AG08395 (cell line): ENCODE measurements at places on chromosomes 6 and 20.

- DNase-seq = no peak
These were observed 32.9 kb downstream of the HIVEP2 start for GRCh38 chr6:142912125-142912524.

DNA sequence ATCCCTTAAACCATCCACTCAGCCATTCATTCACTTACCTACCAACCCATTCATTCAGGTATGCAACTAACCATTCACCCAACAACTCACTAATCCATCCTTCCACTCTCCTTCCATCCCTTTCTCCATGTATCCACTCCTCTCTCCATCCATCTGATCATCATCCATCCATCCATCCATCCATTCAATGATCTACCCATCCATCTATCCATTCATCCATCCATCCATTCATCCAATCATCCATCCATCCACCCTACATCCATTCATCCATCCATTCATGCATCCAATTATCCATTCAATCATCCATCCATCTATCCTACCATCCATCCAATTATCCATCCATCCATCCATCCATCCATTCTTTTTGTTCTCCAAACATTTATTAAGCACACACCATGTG, 13.8 kb upstream of the BCAS1 start:
- no peak for DNase-seq

DNA sequence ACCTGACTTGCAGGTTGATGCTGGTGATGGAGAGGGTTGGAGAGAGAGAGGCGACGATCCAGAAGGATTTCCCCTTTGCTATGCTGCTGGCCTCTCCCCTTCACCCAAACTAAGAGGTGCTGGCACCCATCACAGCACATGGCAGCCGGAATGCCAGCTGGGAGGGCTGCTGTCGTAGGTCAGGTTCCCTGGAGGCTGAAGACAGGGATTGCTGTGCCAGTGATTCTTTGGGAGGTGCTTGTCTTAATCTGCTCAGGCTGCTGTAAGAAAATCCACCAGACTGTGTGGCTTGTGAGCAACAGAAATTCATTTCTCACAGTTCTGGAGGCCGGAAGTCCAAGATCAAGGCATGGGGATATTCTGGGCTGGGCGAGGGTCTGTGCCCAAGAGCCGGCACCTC, 4.4 kb upstream of the ARFGAP1 start:
- DNase-seq = no peak

DNA sequence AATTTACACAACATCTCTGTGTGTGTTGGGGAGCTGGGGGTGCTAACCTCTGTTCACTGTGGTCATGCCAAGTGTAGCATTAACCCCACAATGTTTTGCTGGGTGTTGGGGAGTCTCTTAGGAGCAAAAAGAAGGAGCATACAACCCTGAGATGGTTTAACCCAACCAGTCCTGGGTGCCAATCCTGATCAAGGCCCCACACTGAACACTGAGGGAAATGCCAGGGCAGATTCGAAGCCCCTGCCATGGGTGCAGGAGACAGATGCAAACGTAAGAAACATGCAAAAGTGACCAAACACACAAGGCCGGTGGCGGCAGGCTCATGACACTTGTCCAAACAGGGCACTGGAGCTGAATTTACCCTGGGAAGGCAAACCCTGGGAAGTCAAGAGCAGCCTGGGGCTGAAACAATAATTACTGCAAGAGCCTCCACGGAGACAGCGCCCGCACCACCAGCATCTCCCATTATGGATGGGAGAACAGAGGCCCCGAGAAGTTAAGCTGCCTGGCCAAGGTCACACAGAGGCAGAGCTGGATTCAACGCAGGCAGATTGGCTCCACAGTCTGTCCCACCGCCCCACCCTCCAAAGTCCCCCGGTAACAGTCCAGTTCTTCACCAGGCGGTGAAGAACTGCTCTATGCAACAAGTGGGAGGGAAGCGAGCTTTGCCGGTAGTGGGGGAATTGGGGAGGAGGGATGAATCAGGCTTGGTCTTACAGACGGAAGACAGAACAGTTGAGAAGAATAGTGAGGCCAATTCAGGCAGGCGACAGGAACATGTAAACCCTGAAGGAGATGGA, 8.5 kb downstream of the ACSS1 start:
- DNase-seq = no peak

GRCh38 chr6:905556-905955, 212.6 kb upstream of the EXOC2 start:
- no peak for DNase-seq

- DNase-seq = no peak
These were observed 9.8 kb downstream of the FOXA2 start for GRCh38 chr20:22574545-22575086.

DNA sequence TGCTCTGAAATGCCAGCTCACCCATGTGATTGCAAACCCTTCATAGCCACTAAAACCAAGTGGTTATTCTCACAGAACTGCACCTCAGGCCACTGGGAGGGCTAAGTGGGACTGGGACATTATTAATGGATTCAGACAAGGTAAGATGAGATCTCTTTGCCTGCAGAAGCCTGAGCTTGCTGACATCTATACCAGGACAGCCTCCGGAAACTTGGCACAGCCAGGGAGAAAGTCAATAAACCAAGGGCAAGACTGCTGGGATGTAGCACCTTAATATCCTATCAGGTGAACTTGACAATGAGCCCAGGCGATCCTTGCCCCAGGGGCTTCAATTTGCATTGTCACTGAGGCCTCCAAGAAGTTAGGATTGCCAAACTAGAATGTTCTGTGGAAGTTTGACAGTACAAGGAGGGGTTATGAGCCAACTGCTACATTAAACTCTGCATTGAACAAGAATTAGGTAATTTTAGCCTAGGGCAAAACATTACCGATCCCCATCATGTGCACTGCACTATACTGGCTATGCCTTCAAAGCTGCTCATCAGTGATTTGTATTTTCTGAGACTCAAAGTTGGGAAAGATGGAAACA, 60.1 kb upstream of the RALGAPA2 start:
- no peak for DNase-seq

DNA sequence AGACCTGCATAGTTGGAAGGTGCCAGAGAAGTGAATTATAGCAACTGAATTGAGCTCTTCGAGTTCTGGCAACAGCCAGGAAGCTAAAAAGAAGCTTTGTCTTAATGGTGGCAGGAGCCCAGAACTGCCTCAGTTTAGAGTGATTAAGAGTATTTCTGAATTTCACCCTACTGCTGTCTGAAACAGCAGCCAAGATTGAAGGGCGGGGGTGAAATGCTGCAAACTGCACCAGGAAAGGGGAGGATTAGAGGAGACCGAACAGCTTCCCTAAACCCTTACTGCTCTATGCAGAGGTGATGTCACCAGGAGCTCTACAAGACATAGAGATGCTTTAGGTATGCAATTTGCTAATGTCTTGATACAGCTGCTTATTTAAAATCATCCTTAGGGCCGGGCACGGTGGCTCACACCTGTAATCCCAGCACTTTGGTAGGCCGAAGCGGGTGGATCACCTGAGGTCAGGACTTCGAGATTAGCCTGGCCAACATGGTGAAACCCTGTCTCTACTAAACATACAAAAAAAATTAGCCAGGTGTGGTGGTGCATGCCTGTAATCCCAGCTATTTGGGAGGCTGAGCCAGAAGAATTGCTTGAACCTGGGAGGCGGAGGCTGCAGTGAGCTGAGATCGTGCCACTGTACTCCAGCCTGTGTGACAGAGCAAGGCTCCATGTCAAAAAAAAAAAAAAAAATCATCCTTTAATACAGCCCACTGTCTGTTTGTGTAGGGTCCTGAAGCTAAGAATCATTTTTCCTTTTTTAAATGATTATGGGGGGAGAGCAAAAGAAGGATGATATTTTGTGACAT, 91.7 kb upstream of the IYD start:
- no peak for DNase-seq

- DNase-seq = peak; percentile 59
These were observed 1.9 kb downstream of the ID1 start for GRCh38 chr20:31606804-31607639.

- DNase-seq = no peak
These were observed 11.6 kb downstream of the TP53RK start for GRCh38 chr20:46677608-46678007.

DNA sequence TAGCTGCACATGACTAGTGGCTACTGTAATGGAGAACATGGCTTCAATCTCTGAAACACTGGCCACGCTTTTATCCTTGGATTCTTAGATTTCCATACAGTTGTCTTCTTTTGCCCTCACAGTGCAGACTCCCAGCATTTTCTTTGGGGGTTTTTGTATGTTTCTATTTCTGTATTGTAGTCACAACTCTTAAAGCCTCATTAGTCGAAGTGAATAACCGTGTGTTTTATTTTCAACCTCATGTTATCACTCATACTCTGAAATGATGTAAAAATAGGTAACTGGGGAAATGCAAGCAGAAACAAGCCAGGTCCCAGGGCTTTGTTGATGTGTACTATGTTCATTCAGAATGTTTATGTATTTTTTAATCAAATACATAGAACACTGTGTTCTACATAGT, 162.9 kb downstream of the JARID2 start:
- DNase-seq = no peak

DNA sequence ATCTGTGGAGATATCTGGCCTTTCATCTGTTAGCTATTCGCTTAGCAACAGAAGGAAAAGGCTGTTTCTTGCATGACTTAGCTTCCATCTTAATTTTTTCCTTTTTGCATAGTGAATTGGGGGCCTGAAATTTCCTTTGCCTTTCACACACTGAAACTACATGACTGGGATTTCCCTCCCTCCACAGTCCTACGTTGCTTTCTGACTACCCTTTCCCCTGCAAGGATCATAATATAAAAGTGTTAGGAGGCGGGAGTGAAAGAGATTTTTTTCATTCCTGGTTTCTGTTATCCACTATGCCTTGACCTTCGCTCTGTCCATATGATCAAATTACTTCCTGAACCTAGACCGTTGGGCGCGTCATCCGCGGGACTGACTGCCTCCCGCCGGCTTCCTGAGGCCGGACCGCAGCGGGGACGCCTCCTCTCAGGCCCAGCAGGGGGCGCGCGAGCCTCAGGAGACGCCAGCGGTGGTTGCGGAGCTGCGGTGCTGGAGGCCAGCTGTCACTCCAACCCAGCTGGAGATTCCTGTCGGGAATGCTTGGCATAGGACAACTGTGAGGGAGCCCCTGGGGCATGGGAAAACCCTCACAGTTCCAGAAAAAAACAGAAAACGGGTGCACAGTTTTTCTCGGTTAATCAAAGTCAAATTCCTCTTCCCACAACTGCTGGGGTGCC, 55.6 kb downstream of the MEP1A start:
- peak; percentile 75 for DNase-seq

DNA sequence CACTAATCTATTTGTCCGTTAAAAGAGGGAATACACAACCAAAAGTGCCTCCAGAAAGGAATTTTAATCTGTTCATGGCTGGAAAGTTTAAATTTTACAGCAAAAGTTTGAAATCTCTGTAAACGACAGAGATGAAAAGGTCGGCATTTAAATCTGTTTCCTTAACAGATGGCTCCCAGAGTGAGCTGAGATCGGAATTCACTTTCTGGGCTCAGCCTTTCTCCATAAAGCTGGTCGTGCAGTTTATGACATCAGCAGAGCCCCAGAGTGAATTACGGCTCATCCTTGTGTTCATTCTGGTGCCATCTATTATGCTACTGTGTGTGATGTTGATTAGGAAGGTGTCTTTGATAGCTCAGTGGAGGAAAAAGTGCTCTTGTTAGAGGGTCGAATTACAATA, 117.6 kb upstream of the ZFP64 start:
- no peak for DNase-seq

DNA sequence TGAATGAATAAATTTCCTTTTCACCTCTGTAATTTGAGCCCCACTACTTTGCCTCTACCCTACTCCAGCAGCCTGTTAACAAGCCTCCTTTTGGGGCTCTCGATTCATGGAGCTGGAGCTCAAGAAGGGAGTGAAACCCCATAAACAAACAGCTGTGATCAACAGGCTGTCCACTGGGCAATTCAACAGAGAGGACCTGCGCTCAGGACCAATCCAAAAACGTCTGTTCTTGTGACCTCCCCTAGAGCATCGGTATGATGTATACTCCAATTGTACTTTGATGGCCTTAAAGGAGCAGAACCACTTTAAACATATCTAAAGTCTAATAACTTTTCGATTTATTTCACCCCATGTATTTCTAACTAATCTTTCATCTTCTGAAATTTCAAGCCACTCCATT, 37.4 kb downstream of the HIVEP2 start:
- no peak for DNase-seq

DNA sequence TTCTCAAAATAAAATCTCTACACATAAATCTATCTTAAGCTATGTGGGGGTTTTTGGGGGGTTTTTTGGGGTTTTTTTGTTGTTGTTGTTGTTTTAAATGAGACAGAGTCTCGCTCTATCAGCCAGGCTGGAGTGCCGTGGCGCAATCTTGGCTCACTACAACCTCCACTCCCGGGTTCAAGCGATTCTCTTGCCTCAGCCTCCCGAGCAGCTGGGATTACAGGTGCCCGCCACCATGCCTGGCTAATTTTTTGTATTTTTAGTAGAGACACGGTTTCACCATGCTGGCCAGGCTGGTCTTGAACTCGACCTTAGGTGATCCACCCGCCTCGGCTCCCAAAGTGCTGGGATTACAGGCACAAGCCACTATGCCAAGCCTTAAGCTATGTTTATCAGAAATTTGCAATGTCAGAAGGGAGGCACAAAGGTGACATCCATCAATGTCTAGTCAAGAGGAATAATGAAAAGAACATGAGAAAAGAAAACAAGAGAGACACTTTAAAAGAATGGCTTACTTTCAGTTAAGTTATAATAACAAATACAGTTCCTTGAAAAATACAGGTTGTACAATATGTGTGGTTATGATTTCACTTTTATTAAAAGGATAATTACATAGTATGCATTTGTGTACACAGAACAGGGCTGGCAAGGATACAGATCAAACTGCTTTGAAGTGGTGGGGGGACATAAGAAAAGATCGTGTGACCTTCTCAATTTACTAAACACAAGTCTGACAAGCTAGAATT, 28.6 kb downstream of the SLC23A2 start:
- no peak for DNase-seq

- DNase-seq = no peak
These were observed 268.2 kb downstream of the SYNE1 start for GRCh38 chr6:152368751-152369624.

DNA sequence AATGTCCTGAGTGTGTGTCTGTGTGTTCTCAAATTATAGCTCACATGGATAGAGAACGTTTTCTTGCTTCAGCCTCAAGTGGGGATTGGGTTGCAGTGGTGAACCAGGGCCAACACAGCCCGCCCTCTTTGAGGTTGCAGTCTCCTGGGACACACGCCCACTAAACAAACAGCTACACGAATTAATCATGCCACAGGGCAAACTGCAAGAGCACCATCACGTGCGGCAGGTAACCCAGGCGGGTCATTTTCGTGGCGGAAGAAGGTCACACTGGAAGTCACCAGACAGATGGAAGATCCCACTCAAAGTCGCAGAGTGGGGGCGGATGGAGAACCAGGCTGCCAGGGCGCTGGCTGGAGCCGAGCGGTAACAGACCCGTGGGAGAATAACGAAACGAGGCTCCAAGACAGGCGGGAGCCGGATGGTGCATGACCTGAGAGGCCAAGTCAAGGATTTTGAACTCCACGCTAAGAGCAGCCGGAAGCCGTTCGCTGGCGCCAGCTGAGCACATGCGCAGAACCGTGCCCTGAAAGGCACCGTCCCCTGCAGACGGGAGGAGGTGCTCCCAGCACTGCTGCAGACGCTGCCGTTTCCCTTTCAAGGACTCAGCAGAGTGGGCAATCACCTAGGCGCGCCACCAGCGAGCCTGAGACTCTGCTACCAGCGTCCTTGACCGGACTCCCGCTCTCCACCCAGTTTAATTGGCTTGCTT, 10.7 kb downstream of the DLL1 start:
- peak; percentile 74 for DNase-seq

GRCh38 chr6:38852215-38852614, 137.1 kb downstream of the DNAH8 start:
- DNase-seq = no peak

- no peak for DNase-seq
These were observed 23.6 kb downstream of the GMDS start for GRCh38 chr6:2221726-2222274.

GRCh38 chr20:57417051-57417689, 26.0 kb downstream of the RBM38 start:
- no peak for DNase-seq
